ENCODE measurements at places on chromosomes 4 and X.

- no peak for DNase-seq
These were observed 310.0 kb downstream of the PDHA2 start for GRCh38 chr4:96149894-96150293.

GRCh38 chrX:147735364-147735763, 176.4 kb upstream of the FMR1 start:
- no peak for DNase-seq

DNA sequence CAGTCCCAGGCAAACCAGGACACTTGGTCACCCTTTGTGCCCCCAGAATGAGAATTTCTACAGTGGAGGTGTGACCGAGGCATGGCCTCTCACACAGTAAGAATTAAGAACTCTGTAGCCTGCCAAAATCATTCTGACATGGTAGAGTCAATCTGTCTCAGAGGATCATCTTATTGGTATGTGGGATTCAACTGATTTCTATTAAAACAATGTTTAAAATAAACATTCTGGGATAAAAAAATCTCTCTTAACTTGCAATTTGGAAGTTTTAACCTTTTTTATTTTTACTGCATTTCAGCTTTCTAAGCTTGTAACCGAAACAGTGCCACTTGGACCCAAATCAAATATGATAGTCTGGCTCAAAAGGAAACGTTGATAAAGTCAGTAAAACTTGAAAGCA, 165.4 kb upstream of the LDB2 start:
- no peak for DNase-seq

- no peak for DNase-seq
These were observed 233.0 kb upstream of the CLNK start for GRCh38 chr4:10917566-10917965.

DNA sequence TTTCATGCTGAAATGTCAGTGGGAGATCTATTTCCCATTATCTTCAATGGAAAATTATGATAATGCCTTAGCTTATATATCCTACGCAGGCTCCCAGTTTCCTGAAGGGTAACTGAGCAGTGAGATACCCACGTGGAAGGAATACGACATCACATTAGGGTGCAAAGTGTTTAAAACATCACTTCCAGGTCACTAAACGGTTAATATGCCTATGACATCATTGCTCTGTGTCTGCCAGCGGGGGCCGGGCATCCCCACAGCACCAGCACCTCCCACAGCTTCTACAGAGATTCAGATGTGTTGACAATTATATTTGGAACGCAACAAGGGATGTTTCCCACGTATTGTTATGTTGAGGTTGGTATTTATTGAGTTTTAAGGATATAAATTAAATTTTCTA, 27.1 kb downstream of the TMEM271 start:
- DNase-seq, result no peak

Data from stimulated activated CD4-positive, alpha-beta T cell treated with anti-CD3 and anti-CD28 coated beads, Interleukin-1b, Interleukin-23, amount 100 ng/mL, for 1 hour (primary cell).